ENCODE measurements at places on chromosomes 2 and 18.

DNA sequence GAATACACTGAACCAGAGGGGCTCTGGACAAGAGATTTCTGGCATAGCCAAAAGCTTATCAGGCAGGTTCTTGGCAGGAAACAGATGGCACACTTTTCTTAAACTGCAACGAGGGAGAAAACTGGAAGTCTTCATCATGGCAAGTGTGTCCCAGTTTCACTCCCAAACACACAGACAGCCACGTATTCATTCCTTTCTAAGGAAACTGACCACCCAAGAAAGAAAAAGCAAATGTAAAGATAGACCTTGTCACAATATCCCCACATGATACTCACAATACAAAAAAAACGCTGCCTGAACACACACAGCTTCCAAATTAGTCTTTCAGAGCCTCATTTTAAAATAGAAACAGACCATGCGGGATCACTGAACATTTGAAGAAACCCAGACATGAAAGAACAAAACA is 40.6 kb upstream of the RTTN start:
- DNase-seq, result no peak

GRCh38 chr18:75500545-75500944 is 73.0 kb upstream of the SMIM21 start:
- DNase-seq, result no peak

DNA sequence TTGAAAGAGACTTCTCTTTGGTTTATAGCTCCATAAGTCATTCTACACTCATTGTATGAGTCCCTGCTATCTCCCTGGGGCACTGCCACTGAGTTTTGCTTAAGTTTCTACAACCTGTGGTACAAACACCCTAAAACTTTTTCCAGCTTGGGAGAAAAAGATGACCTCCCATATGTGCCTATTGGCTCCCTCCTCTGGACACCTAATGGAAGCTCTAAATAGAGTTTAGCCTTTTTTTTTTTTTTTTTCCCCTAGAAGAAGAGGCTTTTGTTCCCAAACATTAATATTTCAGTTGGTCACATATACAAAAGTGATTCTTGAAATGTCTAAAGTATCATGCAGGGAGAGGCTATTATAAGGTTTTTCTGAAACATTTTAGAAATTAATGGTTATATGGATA is 547.2 kb upstream of the TMEFF2 start:
- no peak for DNase-seq

- DNase-seq, result no peak
Measured at GRCh38 chr2:37848451-37848850, 76.6 kb upstream of the RMDN2 start.

- no peak for DNase-seq
Measured at GRCh38 chr2:173044686-173045085, 31.0 kb upstream of the MAP3K20 start.

DNA sequence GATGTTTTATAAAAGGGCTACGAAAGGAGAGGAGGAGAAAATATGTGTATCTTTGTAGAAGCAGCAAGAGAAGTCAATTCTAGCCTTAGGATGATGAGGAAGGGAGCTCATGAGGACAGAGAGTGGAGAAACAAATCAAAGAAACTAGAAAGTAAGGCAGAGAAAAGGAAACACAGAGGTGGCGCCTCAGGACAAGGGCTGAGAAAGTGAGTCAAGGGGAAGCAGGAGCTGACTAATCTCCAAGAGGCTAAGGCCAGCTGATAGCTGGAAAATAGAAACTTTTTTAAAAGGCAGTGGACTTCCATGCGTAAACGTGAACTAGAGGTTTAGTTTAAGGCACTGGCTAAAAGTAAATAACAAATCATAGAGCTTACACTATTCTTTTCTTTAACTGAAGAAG is 173.3 kb downstream of the ANKRD44 start:
- DNase-seq, result no peak

- no peak for DNase-seq
Measured at GRCh38 chr18:51478908-51479307, 281.4 kb upstream of the MEX3C start.

DNA sequence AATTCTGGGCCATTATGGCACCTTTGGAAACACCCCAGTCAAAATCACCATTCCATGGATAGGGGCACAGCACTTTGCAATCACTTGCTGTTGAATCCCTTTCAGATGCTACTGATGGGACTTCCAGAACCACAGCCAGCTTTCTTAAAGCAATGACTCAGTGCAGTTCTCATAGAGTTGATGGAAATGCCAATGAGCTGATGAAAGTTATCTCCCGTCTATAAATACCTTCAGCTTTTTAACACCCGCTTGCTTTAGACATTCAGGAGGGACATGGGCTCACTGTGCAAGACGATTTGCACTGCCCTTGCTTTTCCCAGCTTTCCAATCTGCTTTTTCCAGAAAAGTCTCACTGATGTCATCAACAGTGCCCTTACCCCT is 66.7 kb upstream of the RPL31 start:
- no peak for DNase-seq

DNA sequence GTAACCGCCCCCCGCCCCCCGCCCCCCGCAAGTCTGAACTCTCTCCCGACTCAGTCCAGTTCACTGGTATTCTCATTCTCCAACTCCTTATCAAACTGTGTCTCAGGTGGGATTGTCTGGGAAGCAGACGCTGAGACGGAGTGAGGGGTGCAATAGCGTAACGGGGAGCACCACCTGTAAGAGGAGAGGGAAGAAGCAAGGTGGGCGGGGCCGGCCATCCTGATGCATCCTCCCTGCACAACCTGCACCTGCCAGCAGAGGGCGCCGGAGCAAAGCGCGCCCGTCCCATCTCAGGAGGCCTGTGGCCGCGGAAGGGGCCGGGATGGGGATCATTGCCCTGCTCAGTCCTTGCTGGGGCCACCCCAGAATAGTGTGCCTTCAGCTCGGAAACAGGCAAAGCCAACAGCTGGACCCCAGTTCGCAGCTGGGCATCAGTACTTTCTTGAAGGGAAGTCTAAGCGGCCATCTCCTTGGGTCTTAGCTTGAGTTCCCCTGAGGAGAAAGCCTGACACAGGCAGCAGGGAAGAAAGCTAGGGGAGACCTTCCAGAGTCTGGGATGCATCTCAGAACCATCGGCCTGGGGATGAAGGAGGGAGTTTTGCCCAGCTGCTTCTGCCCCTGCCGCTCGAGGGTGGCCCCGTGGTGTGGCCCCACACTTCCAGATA is 208.0 kb downstream of the TFCP2L1 start:
- DNase-seq, result peak; percentile 76

DNA sequence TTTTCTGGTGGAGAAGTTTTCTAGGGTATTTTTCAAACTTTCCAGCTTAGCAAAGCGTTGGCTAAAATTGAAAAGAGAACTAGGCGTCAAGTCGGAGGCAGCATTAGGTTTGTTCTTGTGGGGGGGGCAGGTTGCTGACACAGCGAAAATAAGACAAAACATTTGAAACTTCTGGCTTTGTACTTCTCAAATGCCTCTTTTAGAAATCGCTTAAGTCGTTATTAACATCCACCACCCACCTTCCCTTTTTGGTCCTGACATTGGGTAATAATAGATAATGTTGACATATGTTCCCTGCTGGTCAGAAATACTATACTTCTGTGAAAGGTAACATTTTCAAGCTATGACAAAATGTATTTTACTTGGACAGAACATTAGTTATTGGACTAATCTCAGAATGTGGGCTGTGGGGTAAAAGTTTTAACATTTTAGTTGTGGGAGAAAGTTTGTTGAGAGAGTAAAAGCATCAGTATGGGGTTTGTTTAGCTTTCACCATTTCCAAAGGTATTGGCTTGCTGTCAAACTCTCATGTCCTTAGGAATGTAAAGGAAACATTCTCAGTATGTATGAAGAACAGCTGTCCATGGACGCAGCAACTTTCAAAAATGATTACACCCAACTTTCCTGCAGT is 88.1 kb upstream of the ZEB2 start:
- DNase-seq, result no peak

DNA sequence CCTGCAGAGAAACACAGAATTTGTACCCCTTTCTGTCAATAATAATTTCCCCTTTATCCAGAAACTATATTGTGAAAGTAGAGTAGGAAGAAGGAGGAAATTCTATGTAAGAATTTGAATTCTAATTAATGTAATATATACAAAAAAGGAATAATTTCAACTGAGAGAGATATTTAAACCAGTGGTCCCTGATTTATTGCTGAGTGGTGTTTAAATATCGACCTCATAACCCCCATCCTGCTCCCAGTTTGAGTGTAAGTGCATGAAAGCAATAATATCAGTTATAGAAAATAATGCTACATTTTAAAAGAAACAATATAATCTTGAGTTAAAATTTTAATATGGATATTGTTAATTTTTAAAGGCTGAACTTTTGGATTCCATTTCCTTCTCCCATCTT is 286.2 kb upstream of the REG3G start:
- DNase-seq, result no peak

DNA sequence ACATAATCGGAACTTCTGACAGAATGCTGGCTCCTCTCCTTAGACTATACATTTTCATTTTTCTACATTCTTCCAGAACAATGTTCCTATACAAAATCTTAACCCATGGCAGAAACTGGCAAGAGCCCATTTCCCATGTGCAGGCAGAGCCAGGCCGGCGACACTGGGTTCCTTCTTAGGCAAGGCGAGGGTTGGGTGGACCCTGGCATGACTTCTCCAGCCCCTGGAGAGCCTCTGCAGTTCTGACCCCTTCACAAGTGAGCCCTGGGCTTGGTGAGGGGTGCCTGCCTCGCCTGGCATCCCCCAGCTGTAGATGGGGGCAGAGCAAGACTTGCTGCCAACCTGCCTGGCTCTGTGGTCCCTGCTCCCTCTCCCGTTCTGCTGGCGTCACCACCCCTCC is 5.0 kb downstream of the GYPC start:
- no peak for DNase-seq

DNA sequence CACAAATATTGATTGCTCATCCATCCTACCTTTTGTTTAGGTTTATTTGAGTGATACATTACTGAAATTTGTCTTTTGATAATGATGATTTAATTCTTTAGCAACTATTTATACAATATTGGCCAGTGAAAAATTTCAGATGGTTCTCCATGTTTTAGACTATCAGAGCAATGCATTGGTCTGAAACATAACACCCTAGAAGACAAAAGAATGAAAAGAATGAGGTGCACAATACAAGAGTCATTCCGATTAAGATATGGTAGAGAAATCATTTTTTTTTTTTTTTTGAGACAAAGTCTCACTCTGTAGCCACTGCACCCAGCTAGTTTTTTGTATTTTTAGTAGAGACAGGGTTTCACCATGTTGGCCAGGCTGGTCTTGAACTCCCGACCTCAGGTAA is 197.4 kb upstream of the FAM98A start:
- DNase-seq, result no peak

GRCh38 chr2:207164006-207164831 is 1.5 kb downstream of the KLF7 start:
- DNase-seq, result no peak

GRCh38 chr2:164826293-164827243 is 15.1 kb downstream of the COBLL1 start:
- DNase-seq, result no peak

- no peak for DNase-seq
Measured at GRCh38 chr2:5510082-5510481, 182.1 kb upstream of the SOX11 start.

GRCh38 chr2:85994421-85994777 is 105.6 kb upstream of the ST3GAL5 start:
- DNase-seq, result peak; percentile 52

DNA sequence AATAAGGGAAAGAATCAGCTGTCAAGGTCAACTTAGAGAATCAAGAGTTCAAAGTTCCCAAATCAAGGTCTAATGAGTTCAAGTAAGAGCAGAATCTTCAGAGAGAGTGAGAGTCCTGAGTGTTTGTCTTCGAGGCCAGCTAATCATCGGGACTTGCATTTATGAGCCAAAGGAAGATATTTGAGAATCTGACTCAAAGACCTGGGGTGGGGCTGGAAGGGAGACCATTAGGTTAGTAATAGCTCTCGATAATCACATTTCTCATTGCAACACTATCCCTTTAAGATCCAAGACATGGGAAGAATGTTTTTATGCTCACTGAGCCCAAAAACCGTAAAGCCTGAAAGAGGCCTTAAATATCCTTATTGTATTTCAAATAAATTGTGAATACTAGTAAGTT is 72.0 kb upstream of the FSHR start:
- DNase-seq, result no peak

All from activated CD8-positive, alpha-beta memory T cell treated with anti-CD3 and anti-CD28 coated beads, Interleukin-2, amount 10 ng/mL, durations not matched to agents 7 days and 5 days (primary cell).